Right lobe of liver (tissue), 6 donors: ENCODE measurements at places on chromosomes 1 and 21.

GRCh38 chr1:98157524-98158313 lies 236.9 kb upstream of the DPYD start:
- H3K36me3 ChIP-seq, result no peaks in the 10 kb centered on the region
- H3K27me3 ChIP-seq, result no peaks in the 10 kb centered on the region
- H3K4me3 ChIP-seq, result no peak overlapping the region
- no peaks in the 10 kb centered on the region for H3K4me1 ChIP-seq

DNA sequence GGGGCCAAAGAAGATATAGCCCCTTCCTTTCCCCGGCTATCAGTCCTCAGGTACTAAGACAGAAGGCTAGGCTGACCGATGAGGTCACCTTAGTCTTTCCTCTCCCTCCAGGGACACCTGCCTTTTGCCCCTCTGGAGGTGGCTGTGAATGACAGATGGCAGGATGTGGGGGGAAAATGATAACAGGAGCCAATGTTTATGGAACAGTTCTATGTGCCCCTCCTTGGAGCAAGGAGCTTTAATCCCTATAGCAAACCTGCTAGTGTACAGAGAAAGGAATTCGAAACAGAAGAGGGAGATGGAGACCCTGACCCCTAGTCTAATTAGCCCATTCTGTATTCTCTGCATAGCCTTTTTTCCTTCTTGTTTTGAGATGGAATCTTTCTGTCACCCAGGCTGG lies 28.1 kb downstream of the SERINC2 start:
- no peak overlapping the region for H3K4me3 ChIP-seq
- no peak for DNase-seq
- no peaks in the 10 kb centered on the region for H3K36me3 ChIP-seq
- no peaks in the 10 kb centered on the region for H3K27me3 ChIP-seq
- H3K27ac ChIP-seq, result no peak overlapping the region
- no peaks in the 10 kb centered on the region for H3K4me1 ChIP-seq

GRCh38 chr1:192439373-192440025 lies 122.7 kb downstream of the RGS21 start:
- H3K36me3 ChIP-seq, result no peaks in the 10 kb centered on the region
- H3K4me3 ChIP-seq, result no peak overlapping the region
- no peaks in the 10 kb centered on the region for H3K4me1 ChIP-seq
- H3K27me3 ChIP-seq, result no peaks in the 10 kb centered on the region

- no peak overlapping the region for H3K4me3 ChIP-seq
- H3K4me1 ChIP-seq, result peaks cover 29% of the 10 kb centered on the region
- no peak for DNase-seq
- H3K36me3 ChIP-seq, result no peaks in the 10 kb centered on the region
Observed at GRCh38 chr1:219938706-219939105, 10.3 kb upstream of the SLC30A10 start.
